ENCODE measurements at places on chromosomes 4 and X. TPM values are rescaled to one million over a fixed set of nuclear protein-coding genes. Genes with fewer than 3 reads are reported as not detected.

The STK26 gene
- 2.7 TPM for total RNA-seq

The CXorf49 gene
- not detected for total RNA-seq

The SHISA3 gene
- 15.5 TPM for total RNA-seq

GRCh38 chr4:134216411-134216810 lies 14.8 kb upstream of the PABPC4L start:
- DNase-seq = no peak

- no peak for DNase-seq
Measured at GRCh38 chr4:188295899-188296298, 156.7 kb downstream of the TRIML1 start.

DNA sequence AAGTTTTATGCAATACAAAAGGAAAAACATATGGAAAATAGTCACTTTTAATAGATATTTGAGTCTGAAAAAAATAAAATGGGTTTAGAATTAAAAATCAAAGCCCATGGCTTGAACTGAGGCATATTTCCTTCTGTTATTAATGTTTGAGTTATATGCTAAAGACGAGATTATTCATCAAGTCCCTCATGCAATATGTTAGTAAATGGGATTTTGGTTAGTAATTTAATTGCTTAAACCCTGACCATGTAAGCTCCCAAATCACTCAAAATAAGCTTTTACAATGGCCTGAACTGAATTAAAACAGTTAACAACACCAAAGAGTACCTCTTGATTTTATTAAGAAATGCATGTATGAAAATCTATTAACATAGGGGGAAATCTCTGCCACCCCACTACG lies 12.1 kb downstream of the UNC5C start:
- no peak for DNase-seq

Data from right atrium auricular region (tissue), 2 donors.